Stimulated activated CD4-positive, alpha-beta T cell treated with anti-CD3 and anti-CD28 coated beads, Interleukin-15, amount 100 ng/mL, for 1 hour (primary cell): ENCODE measurements at places on chromosomes 5 and 9.

DNA sequence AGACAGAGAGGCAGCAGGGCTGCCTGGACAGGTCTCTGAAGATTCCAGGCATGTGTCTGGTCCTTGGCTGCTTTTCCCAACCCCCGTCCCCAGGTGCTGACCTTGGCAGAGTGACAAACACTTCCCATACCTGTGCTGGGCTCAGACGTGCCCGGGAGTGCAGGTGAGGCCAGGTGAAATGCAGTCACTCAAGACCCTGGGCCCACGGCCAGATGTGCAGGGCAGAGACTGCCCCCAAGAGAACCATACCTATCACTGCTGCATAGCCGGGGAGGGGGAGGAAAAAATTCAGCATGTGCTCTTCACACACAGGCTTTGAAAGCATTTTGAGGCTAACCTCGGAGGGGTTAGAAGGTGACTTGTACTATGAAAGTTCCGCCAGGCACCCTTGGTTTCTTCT is 22.6 kb downstream of the CCNJL start:
- no peak for DNase-seq

GRCh38 chr5:142433526-142434321 is 108.9 kb upstream of the SPRY4 start:
- DNase-seq: no peak

DNA sequence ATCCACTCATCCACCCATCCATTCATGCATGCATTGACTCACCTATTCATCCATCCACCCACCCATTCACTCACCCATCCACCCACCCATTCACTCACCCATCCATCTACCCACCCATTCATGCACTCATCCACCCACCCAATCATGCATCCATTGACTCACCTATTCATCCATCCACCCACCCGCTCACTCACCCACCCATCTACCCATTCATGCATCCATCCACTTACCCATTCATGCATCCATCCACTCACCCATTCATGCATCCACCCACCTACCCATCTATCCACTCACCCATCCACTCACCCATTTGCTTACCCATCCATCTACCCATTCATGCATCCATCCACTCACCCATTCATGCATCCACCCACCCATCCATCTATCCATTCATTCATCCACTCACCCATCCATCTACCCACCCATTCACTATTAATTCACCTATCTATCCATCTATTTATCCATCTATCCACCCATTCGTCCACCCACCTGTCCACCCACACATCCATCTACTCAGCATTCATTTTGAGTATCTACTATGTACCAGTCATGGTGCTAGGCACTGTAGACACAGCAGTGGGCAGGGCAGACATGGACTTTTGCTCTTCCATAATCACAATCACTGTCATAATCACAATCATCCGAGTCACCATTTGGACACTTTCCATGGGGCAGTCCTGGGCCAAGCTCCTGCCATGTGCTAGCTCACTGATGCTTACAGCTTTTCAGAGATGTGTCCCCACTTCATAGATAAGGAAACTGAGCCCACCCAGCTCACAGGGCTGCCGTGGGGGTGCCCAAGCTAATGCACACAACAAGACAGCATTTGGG is 34.4 kb downstream of the HMCN2 start:
- DNase-seq: no peak

- DNase-seq: no peak
These were observed 28.5 kb downstream of the FUBP3 start for GRCh38 chr9:130607640-130608420.

- no peak for DNase-seq
These were observed 71.5 kb downstream of the SIL1 start for GRCh38 chr5:139126711-139127111.

DNA sequence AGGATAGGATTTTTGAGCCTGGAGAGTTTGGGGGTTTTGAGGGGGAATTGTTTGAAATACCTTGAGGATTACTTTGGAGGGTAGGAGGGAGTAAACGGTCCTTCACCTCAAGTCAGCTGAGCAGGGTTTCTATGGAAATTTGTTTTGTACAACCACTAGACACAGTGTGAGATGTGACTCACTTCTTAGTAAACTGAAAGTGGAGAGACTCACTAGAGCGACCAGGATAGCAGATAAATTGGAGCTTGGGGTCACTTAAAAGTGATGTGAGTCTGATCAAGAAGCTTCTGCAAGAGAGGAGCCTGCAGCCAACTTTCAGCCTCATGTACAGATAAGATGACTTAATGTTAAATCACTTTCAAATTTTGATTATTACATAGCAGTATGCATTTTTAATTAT is 1945.9 kb upstream of the NUDT12 start:
- no peak for DNase-seq

GRCh38 chr9:87263291-87263690 is 234.4 kb upstream of the DAPK1 start:
- DNase-seq: no peak

GRCh38 chr5:168039566-168040248 is 251.7 kb upstream of the WWC1 start:
- DNase-seq: no peak

- no peak for DNase-seq
These were observed 88.3 kb downstream of the RAPGEF1 start for GRCh38 chr9:131651599-131651998.
